Activated T-cell treated with anti-CD3 and anti-CD28 coated beads, Interleukin-2, amount 50 U/mL, for 72 hours (primary cell): ENCODE measurements at places on chromosomes 6 and 20. TPM values are rescaled to one million over a fixed set of nuclear protein-coding genes. Genes with fewer than 3 reads are reported as not detected.
A peak's percentile ranks its signal among the peaks of the same experiment; 100 is the strongest.

The DEFB132 gene
- total RNA-seq: not detected

The SLC35D3 gene
- not detected for total RNA-seq

The MUC22 gene
- total RNA-seq: not detected

The KCNQ5 gene
- total RNA-seq: 9.8 TPM

The SRMS gene
- total RNA-seq: not detected

The NKX2-2 gene
- not detected for total RNA-seq

The IL17F gene
- total RNA-seq: 0.50 TPM

The RSPH4A gene
- 0.09 TPM for total RNA-seq

The HS3ST5 gene
- not detected for total RNA-seq

The SLC17A1 gene
- not detected for total RNA-seq

The PEX3 gene
- total RNA-seq: 24.3 TPM

The ERGIC3 gene
- 145 TPM for total RNA-seq

- H3K4me3 ChIP-seq: no peak overlapping the region
- H3K27me3 ChIP-seq: no peaks in the 10 kb centered on the region
- H3K36me3 ChIP-seq: no peaks in the 10 kb centered on the region
- DNase-seq: no peak
- peaks cover 5% of the 10 kb centered on the region for H3K4me1 ChIP-seq
- no peak overlapping the region for H3K27ac ChIP-seq
Measured at GRCh38 chr6:35980991-35981645, 43.3 kb downstream of the SLC26A8 start.

DNA sequence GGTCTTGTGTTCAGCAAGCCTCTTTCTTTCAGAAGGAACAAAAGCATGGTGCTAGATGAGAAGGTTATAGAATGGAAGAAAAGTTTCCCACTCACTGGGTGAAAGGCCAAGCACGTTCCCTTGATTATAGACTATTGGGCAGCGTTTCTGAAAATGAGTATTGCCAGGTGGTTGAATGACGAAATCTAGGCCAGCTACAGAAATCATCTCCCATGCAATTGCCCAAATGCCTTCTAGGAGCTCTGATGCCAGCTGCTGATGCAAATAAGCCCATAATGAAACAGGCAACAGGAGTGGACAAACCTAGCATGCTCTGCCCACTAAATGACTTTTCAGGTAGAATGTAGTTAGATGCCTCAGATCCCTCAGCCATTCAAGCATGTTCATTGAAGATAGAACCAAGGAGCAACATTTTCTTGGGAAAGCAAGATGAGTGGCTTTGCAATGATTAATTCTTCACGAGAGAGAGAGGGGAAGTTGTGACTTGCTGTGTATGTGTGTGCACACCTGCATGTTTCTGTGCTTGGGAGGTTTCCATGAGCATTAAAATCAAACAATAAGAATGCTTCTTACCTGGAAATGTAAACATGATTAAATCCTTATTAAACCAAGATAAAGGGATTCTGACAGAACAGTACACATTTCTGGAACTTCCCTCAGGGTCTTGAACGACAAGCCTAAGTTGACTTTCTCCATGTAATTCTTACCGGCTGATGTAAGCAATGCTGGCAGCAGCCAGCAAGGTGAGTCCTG, 43.6 kb downstream of the ADTRP start:
- peaks cover 73% of the 10 kb centered on the region for H3K4me1 ChIP-seq
- no peak overlapping the region for H3K27ac ChIP-seq
- H3K4me3 ChIP-seq: no peak overlapping the region
- no peak for DNase-seq
- H3K36me3 ChIP-seq: peaks cover 7% of the 10 kb centered on the region

DNA sequence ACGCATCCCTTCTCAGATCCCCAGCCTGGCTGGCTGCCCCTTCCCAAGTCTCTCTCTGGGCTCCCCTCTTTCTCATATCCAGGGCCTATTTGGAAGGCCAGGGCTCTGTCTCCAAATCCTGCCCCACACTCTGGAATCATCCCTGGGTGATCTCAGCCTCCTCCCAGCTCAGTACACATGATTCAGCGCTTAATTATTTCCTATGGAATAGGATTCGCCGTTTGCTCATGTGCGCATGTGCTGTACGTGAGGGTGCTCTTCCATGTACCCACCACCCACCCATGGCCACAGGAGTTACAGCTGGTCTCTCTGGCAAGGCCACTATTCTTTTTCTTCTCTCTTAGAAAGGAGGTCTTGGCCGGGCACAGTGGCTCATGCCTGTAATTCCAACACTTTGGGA, 81.7 kb upstream of the FOXP4 start:
- DNase-seq: no peak
- H3K27ac ChIP-seq: no peak overlapping the region
- peaks cover 4% of the 10 kb centered on the region for H3K4me1 ChIP-seq
- H3K4me3 ChIP-seq: no peak overlapping the region
- peaks cover 57% of the 10 kb centered on the region for H3K27me3 ChIP-seq
- no peaks in the 10 kb centered on the region for H3K36me3 ChIP-seq

DNA sequence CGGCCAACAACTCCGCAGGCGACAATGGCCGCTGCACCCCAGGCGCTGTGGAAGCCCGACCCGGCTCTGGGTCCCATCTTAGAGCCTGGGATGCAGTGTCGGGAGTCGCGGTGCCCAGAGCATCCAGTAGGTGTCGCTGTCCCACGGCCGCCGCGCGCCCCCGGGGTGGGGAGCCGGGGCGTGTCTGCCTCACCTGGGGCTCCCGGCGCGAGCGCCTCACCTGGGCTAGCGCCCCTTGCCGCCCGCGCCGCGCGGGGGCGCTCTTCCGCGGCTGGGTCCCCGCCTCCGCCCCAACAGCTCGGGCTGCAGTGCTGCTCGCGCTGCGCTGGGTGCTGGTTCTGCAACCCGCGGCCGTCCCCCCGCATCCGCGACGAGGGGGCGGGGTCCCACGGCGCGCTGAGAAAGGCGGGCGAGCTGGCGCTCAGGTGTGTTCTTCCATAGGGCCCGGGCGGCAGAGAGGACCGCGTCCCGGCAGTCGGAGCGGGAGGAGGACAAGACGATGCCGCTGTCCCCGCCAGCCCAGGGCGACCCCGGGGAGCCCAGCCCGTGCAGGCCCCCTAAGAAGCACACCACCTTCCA, at the start of gene CRYBG1:
Gene CRYBG1 (plus strand): TSS at position 308 of the 579 bp plus-strand sequence. CDS start 192 bp downstream, at position 500.
- peaks cover 14% of the 10 kb centered on the region for H3K4me1 ChIP-seq
- peak within 1 kb of the TSS; percentile 92 for H3K4me3 ChIP-seq
- peaks cover 64% of the 10 kb centered on the region for H3K27me3 ChIP-seq
- DNase-seq: peak; percentile 84
- no peaks in the 10 kb centered on the region for H3K36me3 ChIP-seq

DNA sequence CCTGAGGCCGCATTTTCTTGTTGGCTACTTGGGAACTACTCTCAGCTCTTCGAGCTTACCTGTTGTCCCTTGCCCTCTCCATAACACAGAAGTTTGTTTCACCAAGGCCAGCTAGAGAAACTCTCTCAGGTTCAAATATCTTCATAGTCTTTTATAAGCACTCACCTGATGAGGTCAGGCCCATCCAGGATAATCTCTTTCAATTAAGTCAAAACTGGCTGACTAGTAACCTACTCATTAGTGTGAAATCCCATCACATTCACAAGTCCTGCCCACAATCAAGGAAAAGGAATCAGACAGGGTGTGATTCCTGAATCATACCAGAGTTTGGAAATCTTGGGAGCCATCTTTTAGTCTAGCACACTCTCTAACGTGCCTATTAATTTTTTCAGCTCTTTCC, 195.2 kb upstream of the HS3ST5 start:
- H3K27me3 ChIP-seq: no peaks in the 10 kb centered on the region
- H3K4me1 ChIP-seq: no peaks in the 10 kb centered on the region
- H3K27ac ChIP-seq: no peak overlapping the region
- DNase-seq: no peak

DNA sequence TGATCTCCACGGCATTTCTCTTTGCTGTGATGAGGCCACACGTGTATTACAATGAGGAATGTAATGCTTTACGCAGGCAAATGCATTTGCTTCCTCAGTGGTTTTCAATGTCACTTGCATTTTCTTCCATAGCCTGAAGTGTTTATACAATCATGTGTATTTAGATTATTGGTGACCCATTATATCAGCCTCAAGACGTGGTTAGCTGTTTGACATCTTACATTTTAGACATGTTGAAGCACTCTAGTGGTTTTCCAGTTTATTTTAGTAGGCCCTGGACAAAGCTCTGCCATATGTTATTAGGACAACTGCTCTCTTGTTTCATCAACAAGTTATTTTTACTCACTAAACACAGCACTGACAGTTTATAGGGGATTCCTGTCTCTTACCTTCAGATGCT, 200.4 kb downstream of the UTRN start:
- no peak for DNase-seq
- no peak overlapping the region for H3K4me3 ChIP-seq
- no peaks in the 10 kb centered on the region for H3K27me3 ChIP-seq
- H3K27ac ChIP-seq: no peak overlapping the region
- H3K36me3 ChIP-seq: peaks cover 14% of the 10 kb centered on the region

DNA sequence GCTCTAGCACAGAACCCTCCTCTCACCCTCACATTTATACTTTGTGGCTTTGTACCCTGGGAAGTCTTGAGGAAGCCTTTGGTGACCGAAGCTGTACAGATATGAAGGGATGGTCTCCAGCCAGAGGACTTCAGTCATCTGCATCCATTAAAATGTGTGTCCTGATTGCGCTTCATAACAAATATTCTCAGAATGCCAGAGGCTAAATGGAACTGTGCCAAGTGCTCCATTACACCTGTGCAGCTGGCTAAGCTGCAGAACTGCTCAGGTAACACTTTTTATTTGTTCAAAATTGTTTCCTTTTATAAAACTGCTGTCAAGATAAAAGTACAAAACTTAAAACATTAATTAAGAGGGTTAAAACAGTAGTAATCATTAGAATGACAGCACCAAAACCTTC, 22.3 kb downstream of the TPBG start:
- H3K4me3 ChIP-seq: no peak overlapping the region
- no peaks in the 10 kb centered on the region for H3K36me3 ChIP-seq
- H3K27me3 ChIP-seq: no peaks in the 10 kb centered on the region
- H3K27ac ChIP-seq: no peak overlapping the region

- DNase-seq: no peak
- no peaks in the 10 kb centered on the region for H3K27me3 ChIP-seq
- H3K36me3 ChIP-seq: no peaks in the 10 kb centered on the region
- H3K4me1 ChIP-seq: no peaks in the 10 kb centered on the region
Measured at GRCh38 chr6:88626460-88626859, 337.0 kb downstream of the RNGTT start.

DNA sequence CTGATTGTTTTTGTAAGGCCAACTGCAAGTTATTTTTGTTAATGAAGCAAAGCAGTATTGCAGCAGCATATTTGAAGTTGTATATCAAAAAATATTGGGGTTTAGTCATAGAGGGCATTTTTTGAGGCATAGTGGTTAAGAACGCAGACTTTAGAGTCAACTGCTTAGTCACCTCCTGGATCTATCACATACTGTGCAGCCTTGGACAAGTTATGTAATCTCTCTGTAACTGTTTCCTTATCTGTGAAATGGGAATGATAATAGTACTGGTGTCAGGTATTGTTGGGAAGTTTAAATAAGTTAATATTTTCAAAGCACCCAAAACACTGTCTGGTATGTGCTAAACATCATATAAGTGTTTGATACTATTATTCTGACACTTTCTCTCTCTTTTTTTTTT, 27.2 kb upstream of the EFHC1 start:
- no peak overlapping the region for H3K27ac ChIP-seq
- H3K27me3 ChIP-seq: no peaks in the 10 kb centered on the region
- H3K36me3 ChIP-seq: peaks cover 4% of the 10 kb centered on the region
- DNase-seq: no peak

GRCh38 chr6:36065916-36066315, 38.3 kb downstream of the MAPK14 start:
- no peaks in the 10 kb centered on the region for H3K27me3 ChIP-seq
- DNase-seq: no peak
- H3K4me3 ChIP-seq: no peak overlapping the region
- peaks cover 42% of the 10 kb centered on the region for H3K4me1 ChIP-seq

- no peaks in the 10 kb centered on the region for H3K36me3 ChIP-seq
- H3K4me3 ChIP-seq: no peak overlapping the region
Measured at GRCh38 chr20:10681494-10681893, 7.7 kb upstream of the JAG1 start.

DNA sequence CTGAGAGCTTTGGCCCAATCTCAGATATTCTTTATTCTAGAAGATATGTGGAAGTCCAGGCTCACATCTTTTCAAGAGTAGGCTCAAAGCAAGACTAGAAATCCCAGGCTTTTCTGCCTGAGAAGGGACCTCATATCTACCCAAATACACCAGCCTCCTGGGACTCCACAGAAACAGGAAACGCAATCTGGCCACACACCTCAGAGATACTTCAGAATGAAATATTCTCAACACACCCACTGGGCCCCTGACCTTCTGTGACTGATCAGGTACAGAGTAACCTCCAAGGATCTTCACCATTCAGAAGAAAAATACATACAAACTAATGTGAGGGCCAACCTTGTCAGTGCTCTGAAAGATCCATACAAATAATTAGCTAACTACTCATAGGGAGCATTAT, 183.2 kb downstream of the HIVEP2 start:
- no peaks in the 10 kb centered on the region for H3K27me3 ChIP-seq
- DNase-seq: no peak
- H3K4me3 ChIP-seq: no peak overlapping the region

GRCh38 chr20:38196592-38196991, 31.5 kb upstream of the TGM2 start:
- no peak overlapping the region for H3K4me3 ChIP-seq
- DNase-seq: no peak
- no peaks in the 10 kb centered on the region for H3K36me3 ChIP-seq
- no peaks in the 10 kb centered on the region for H3K4me1 ChIP-seq

DNA sequence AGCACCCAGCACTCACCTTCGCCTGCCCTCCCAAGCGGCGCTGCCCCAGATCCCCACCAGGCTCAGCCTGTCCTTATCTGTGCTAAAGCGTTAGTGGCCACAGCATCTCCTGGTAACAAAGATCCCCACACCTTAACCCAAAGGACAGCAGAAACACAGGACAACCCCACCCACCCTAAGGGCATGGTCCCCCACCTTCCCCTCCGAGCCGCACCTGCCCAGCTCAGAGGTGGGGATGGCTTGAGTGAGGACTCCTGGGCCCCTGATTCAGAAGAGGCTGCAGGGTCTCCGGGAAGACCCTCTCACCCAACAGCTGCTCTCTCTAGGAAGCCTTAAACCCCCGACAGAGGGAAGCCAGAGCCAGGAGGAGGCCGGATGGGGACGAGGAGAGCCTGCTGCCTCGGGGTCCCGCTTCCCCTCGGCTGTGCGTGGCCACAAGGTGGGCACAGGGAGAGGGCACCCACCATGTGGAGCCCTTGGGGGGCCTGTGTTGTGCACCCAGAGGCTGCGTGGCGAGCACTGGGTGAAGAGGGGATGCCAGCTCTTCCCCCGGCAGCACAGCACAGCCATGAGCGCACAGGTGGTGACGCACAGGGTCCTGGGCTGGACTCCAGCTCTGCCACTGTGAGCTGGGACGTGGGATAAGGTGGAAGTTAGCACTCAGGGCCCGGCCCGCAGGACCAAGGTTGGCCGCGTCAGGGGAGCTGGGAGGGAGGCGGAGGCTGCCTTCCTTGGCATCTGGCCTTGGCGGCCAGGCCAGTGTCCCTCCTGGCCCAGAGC, 31.9 kb upstream of the MRGBP start:
- H3K36me3 ChIP-seq: no peaks in the 10 kb centered on the region
- no peaks in the 10 kb centered on the region for H3K27me3 ChIP-seq
- H3K4me1 ChIP-seq: no peaks in the 10 kb centered on the region
- no peak overlapping the region for H3K4me3 ChIP-seq
- H3K27ac ChIP-seq: no peak overlapping the region
